NCI-H69 (cell line): ENCODE measurements at places on chromosomes 11 and 22.
A peak's percentile ranks its signal among the peaks of the same experiment; 100 is the strongest.

- DNase-seq = peak; percentile 93
Observed at GRCh38 chr11:129992161-129992944, 10.3 kb downstream of the PRDM10 start.

GRCh38 chr11:79113054-79113690 lies 327.7 kb downstream of the TENM4 start:
- peak; percentile 61 for DNase-seq

- no peak for DNase-seq
Observed at GRCh38 chr11:16191212-16191867, 165.0 kb downstream of the SOX6 start.

GRCh38 chr11:117945047-117945810 lies 16.0 kb upstream of the TMPRSS13 start:
- peak; percentile 37 for DNase-seq

- peak; percentile 14 for DNase-seq
Observed at GRCh38 chr11:66912911-66913310, 45.3 kb downstream of the PC start.

DNA sequence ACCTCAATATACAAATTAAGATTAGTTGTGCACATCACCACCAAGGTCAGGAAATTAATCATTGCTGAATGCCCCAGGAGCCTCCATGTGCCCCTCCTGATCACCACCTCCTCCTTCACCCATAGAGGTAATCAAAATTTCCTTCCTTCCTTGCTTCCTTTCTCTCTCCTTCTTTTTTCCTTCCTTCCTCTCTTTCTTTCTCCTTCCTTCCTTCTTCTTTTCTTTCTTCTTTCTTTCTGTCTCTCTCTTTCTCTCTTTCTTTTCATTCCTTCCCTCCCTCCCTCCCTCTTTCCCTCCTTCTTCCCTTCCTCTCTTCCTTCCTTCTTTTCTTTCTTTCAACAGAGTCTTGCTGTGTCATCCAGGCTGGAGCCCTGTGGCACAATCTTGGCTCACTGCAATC lies 67.9 kb upstream of the FTH1 start:
- no peak for DNase-seq

- no peak for DNase-seq
Observed at GRCh38 chr22:45886540-45886939, 90.4 kb downstream of the WNT7B start.

GRCh38 chr22:46040471-46041465 lies 63.8 kb upstream of the WNT7B start:
- DNase-seq = peak; percentile 80

GRCh38 chr11:5467527-5467926 lies 18.4 kb downstream of the OR51I2 start:
- DNase-seq = no peak

GRCh38 chr22:49308300-49308699 lies 519.4 kb downstream of the BRD1 start:
- DNase-seq = no peak

- DNase-seq = no peak
Observed at GRCh38 chr11:125552927-125553326, 16.4 kb upstream of the EI24 start.

DNA sequence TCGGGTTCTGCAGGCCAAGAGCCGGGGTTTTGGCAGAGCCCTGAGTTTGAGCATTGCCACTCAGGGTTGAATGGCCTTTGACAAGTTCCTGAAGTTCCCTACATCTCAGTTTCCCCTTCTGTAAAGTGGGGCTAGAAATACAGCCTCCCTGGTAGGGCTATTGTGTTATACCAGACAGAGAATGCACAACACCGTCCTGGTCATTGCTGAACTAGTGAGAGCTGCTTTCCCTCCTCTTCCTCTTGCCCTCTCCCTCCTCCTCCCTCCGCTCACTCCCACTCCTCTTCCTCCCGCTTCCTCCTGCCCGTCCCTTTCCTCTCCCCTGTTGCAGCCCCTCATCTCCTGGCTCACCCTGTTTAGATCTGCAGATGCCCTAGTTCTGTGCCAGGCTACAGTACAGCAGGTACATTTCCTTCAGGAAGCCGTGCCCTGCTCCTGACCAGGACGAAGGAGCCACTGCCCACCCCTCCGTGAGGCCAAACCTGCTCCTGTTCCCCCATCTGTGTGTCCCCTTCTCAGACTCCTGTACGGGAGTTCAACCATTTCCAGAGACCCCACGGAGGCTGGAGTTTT lies 91.5 kb upstream of the SHANK2 start:
- DNase-seq = no peak

DNA sequence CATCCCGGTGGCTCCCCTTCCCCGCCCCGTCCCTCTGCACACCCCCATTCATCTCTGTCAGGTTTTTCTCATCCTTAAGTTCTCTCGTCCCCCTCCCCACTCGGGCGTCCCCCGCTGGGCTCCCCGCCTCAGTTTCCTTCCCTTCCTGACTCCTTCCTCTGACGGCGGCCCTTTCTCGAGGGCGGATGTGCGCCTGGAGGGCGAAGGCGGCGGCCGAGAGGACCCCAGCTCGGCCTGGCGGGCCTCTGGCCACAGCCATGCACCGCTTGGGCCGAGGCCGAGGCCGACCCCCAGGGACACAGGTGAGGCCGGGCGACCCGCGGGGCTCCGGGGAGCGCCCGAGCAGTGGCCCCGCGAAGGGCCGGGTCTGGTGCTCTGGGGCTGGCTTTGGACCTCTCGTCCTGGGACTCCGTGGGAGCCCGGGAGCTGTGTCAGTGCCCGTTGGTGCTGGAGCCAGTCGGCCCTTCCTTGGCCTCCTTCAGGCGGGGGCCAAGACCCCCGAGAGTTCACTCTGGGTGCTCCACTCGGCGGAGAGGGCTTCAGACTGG lies 2.9 kb downstream of the PHLDB1 start:
- DNase-seq = no peak

DNA sequence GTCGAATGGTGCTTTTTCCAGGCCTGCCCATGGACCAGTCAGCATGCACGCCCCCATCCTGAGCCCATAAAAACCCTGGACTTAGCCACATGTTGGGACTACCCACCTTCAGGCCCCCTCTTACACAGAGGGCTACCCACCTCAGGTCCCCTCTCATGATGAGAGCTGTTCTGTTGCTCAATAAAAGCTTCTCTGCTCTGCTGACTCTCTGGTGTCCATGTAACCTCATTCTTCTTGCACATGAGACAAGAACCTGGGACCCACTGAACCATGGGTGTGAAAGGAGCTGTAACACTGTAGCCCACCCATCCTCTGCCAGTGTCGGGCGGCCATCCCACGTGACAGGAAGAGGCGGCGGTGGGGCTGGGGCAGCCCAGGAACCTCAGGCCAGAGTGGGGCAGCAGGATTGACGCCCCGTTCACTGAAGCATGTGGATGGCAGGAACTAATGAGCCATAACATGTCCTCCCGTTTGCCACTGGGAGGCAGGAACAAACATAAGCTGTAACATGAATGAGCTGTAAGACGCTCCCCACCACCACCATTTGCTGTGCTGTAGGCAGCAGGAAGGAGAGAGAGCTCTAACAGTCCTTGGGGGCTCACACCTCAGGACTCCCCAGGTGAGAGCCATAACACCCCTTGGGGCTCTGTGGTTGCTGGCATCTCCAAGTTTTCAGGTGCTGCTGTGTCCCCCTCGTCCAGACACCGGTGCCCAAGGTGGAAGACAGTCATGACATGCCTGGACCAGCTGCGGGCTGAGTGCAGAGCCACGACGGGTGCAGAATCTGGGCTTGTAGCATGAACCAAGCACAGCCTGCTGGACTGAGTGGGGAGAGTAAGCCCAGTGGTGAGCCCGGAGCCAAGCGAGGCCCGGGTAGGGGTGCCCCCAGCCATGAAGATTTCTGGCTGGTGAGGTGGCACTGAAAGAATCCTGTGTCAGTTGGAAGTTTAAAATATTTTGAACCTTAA lies 69.4 kb downstream of the MCHR1 start:
- no peak for DNase-seq

DNA sequence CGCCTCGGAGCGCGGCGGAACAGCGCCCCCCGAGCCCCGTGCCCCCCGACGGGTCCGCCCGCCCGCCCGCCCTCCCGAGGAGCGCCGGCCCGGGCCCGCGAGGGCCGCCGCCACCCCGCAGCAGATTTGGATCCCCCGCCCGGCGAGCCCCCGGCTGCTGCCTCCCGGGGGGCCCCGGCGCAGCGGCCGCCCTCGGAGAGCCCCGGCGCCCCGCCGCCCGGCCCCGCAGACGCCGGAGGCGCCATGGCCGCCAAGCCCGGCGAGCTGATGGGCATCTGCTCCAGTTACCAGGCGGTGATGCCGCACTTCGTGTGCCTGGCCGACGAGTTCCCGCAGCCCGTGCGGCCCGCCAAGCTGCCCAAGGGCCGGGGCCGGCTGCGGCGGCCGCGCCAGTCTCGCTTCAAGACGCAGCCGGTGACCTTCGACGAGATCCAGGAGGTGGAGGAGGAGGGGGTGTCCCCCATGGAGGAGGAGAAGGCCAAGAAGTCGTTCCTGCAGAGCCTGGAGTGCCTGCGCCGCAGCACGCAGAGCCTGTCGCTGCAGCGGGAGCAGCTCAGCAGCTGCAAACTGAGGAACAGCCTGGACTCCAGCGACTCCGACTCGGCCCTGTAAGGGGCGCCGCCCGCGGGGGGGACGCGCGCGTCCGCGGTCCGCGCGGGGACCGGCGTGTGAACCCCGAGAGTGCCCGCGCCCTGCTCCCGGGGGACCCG lies 380 bp downstream of the C11orf96 start:
- peak; percentile 68 for DNase-seq

DNA sequence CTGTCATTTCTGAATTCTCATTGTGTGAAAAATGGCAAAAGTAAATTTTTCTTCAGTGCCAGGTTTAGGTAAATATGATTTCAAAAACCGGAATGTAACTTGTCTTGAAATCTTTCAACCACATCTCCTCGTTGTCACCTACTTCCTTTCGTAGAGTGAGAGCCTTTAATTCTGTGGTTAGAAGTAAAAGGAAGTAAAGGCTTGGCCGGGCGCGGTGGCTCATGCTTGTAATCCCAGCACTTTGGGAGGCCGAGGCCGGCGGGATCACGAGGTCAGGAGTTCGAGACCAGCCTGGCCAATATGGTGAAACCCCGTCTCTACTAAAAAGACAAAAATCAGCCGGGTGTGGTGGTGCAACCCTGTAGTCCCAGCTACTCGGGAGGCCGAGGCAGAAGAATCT lies 29.8 kb downstream of the SGSM3 start:
- DNase-seq = no peak

GRCh38 chr11:128891913-128892398 lies 800 bp downstream of the KCNJ5 start:
- no peak for DNase-seq

GRCh38 chr11:65849771-65850216 lies 8.2 kb downstream of the CFL1 start:
- DNase-seq = no peak

- no peak for DNase-seq
Observed at GRCh38 chr11:70736937-70737640, 338.8 kb downstream of the CTTN start.

DNA sequence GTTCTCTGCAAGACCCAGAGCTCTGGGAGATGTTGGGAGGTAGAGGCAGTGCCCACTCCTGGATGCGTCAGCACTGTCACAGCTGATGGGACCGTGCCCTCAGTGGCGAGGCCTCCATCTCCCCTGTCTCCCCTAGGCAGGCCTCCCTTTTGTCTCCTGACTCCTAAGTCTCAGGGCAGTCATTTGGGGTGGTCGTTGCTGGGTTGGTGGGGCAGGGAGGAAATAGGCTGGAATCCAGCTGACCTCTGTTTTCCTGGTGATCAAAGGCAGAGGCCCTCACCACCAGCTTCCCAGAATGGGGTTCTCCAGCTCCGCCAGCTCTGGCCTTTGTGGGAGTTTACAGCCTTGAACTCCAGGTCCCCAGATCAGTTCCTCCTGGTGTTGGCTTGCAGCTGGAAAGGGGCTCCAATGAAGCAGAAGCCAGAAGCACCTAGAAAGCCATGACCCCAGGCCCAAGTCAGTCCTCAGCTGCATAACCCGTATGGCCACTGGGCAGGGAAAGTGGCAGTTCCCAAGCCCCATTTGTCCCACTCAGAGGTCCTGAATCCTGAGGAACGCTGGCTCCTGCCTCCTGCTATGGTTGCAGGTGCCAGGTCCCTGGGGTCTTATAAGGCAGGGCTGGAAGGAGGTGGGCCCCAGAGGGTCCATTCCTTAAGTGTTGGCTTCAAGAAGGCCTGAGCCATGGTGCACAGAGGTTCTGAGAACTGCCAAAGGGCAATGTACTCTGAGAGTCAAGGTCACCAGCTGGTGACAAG lies 7.3 kb upstream of the FXYD2 start:
- no peak for DNase-seq

DNA sequence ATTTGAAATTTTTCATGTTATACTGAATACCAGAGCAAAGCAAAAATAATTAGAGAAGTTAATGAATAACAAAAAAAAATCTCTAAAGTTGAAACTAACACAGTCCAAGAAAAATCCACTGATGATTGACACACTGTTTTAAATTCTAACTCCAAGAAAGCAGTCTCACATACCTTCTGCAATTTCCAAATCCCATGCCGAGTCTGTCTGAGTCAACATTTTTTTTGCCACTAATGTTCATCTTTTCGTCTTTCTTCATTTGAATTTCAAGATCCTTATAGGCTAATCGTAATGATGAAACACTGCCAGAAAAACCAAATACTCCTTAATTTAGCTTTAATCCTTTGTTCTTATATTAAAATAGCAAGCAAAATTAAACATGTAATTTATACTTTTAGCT lies 39.5 kb downstream of the ARFGAP3 start:
- DNase-seq = no peak

- no peak for DNase-seq
Observed at GRCh38 chr22:43830931-43831560, 18.9 kb upstream of the EFCAB6 start.

- DNase-seq = no peak
Observed at GRCh38 chr22:29559853-29560252, 6.3 kb upstream of the THOC5 start.

DNA sequence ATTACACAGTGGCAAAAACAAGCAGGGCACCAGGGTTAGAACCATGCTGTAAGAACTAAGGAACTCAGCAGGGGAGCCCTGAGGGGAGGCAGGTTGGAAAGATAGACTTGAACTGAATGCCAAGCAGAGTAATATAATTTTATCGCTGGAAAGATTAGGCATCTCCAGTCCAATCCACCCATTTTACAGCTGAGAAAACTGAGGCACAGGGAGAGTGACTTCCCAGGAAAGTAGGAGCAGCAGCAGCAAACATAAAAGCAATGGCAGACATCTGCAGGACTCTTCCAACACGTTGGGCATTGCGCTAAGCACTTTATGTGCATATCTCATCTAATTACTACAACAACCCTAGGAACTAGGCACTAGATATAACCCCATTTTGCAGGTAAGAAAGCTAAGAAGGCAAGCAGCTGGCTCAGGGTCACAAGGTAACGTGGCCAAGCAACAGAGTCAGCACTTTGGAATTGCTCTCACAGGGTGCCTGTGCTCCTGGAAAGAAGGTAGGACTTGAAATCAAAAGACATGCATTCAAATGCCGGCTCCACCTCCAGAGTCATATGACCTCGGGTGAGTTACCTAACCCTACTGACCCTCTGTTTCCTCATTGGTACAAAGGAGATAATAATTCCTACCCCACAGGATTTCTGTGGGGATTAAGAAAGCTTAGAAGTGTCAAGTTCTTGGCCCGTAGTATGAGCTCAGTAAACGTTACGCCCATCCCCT lies 215.3 kb downstream of the BARX2 start:
- no peak for DNase-seq

- DNase-seq = no peak
Observed at GRCh38 chr11:14095882-14096281, 133.4 kb downstream of the SPON1 start.
